ENCODE measurements at places on chromosomes 6 and 20.
A peak's percentile ranks its signal among the peaks of the same experiment; 100 is the strongest.

DNA sequence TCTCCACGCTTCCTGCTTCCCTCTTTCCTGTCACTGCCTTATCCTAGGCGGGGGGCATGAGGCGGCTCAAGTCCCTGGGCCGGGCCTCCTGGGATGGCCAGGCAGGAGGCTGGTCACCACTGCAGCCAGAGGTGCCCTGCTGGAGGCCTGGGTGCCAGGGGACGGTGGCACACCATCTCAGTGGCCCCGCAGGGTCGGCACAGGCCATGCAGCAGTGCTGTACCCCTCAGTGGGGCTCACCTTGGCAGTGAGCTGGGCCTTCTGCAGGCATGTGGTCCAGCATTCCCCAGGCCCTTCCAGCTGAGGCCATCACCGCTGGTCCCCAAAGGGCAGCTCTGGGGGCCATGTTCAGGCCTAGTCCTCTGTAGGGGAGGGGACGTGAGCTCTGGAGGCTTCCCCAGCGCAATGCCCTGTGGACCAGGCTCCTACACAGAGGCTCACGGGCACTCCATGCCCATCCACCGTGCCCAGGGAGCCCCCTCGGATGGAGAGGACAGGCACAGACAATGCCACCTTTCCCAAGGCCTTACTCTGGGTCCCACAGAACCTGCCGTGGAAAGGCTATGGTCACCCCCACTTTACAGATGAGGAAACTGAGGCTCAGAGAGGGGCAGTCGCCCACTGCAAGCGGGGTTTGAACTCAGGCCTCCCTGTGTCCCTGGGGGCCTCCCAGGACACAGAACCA, 123.8 kb downstream of the TAF4 start:
- DNase-seq, result no peak

- DNase-seq, result no peak
These were observed 32.3 kb upstream of the SLC22A23 start for GRCh38 chr6:3489027-3489757.

DNA sequence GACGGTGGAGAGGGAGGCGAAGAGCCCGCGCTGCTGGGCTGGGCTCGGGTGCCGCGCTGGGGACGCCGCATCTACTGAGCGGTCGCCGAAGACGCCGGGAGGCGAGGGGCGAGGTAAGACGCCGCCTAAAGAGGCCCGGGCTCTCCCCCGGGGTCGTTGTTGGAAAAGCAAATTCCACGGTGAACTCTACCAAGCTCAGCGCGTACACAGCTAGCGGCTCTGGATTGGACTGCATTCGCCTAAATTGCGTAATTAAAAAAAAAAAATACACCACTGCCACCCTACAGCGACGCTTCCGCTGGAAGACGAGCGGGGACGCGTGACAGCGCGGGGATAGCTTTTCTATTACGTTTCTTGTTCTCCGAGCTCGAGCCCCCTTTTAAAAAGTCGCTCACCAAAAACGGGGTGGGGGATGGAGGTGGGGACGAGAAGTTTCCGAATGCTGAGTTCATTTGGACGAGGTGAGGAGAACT, 92.0 kb upstream of the PRDM1 start:
- DNase-seq, result peak; percentile 75

- no peak for DNase-seq
These were observed 41.0 kb upstream of the RAB23 start for GRCh38 chr6:57262901-57263694.

DNA sequence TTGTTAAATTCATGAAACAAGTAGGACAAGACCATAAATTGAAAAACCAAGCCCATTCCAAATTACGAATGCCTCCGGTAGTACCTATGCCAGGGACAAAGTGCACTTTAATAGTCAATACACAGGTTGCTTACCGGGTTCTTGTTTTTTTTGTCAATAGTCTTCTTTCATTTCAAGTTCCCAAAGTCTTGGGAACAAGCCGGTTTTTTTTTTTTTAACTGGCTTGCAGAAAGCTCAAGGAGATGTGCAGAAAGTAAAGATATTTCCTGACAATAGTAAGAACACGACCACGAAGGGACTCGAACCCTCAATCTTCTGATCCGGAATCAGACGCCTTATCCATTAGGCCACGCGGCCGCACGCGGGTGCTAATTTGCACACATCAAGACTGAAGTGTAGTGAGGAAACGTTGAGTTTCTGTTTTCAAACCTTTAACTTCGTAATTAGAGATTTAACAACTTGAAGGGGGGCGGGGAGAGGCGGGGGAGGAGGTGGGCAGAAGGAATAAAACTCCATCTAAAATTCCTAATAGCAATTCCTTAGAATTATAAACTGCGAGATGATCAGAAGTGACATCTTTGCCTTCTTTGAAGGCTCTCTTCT, 181.0 kb downstream of the TRIM27 start:
- no peak for DNase-seq

GRCh38 chr6:24589334-24589733, 56.7 kb downstream of the KIAA0319 start:
- DNase-seq, result no peak

DNA sequence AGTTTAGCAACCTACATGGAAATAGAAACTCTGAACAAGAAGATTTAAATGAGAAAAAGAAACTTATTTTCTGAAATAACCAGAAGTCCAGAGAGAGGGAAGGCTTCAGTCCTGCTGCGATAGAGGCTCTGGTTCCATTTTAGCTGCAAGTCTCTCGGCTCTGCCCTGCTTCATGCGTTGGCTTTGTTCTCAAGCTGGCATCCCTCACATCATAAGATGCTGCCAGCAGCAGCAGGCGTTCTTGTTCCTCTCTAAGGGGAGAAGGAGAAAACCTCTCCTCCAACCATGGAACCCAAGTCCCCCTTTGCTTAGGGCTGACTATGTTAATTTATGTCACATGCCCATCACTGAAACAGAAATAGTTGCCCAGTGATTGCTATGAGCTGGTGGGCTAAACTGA, 46.4 kb upstream of the PMEPA1 start:
- no peak for DNase-seq

- DNase-seq, result no peak
These were observed 52.3 kb upstream of the UFL1 start for GRCh38 chr6:96469312-96469711.
